ENCODE measurements at places on chromosomes 12 and 14.
A peak's percentile ranks its signal among the peaks of the same experiment; 100 is the strongest.

DNA sequence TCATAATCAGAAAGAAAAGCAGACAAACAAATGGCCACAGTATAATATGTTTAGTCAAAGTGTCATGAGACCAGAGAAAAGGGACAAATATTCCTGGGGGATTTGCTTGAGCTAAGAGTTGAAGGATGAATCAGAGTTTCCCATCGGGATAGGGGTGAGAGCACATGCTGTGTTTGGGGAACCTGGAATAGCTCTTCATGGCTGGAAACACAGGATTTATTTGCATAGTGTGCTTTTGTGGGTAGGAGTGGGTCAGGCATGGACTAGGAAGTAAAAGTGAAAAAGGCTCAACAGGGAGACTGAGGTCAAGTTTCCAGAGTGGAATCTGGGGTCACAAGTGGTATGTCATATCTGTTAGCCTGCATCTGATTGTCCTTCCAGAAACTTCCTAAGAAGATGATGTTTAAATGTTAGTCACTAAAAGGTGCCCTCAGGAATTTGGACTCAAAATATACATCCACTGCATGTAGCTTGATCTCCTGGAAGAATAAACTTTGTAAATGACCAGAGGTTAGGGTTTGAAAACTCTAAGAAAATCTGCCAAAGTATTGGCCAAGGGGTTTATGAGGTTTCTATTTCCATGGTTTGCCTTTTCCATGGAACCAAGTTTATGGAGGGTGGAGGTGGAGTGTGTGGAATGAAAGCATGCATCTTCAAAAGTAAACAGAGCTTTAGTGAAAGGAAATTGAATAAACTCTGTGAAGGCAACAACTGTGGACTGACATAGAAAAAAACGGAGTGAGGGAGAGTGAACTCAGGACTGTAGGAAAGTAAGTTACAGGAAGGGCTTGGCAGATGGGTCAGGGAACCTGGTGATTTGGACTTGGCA is 344.6 kb downstream of the C12orf75 start:
- no peak for DNase-seq

GRCh38 chr12:4441355-4442335 is 4.0 kb downstream of the FGF6 start:
- no peak for DNase-seq

- no peak for DNase-seq
These were observed 5.5 kb upstream of the KRT79 start for GRCh38 chr12:52839436-52840105.

DNA sequence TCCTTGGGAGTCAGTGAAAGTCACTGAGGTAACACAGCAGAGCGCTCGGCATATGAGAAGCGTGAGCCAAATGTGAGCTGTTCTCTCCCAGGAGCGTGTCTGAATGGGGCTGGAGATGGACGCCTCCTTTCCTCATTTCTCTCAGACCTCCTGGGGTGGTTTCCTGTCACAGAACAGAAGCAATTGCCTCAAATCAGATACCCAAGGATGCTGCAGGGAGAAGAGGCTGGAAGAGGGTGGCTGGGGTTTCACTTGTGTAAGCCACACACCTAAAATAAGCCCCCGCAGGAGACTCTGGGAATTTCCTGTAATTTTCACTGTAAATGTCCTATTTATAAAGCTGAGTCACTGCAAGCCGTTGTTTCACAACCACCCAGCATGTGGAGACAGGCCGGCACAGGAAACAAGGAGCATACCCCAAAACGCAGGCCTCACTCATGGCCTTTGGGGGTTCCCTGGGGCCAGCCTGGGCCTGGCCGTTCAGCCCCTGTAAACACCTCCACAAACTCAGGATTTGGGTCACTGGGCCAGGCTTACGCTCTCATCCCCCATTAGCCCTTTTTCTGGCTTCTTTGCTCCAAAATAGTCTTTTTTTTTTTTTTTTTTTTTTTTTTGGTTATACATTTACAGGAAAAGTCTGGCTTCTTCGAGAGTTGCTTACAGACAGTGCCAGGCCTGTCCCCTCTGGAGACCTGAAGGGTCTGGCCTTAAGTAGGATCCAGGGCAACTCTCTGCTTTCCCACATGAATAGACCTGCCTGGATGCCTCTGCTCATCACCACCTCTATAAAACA is 55.3 kb downstream of the VCPKMT start:
- peak; percentile 36 for DNase-seq

DNA sequence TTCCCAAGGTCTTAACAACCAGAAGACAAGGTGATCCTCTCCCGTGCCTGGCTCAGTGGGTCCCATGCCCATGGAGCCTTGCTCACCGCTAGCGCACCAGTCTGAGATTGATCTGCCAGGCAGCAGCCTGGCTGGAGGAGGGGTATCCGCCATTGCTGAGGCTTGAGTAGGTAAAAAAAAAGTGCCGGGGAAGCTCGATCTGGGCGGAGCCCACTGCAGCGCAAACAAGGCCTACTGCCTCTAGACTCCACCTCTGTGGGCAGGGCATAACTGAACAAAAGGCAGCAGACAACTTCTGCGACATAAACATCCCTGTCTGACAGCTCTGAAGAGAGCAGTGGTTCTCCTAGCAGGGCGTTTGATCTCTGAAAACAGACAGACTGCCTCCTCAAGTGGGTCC is 104.0 kb downstream of the C14orf39 start:
- DNase-seq = no peak

DNA sequence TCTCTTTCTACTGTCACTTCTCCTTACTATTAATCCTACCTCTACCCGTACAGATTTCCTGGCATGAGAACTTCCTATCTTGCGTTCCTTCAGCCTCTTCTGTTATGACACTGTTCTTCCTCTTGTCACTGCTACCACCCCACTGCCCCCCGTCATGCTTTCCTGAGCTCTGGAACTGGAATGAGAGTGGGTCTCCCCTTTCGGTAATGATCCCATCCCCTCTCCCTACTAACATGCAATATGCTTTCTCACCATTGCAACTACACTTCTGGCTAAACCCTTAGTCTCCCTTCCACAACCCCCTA is 4.9 kb upstream of the AP1G2 start:
- DNase-seq = no peak

- DNase-seq = no peak
These were observed 98.6 kb downstream of the SETD3 start for GRCh38 chr14:99382071-99382470.

DNA sequence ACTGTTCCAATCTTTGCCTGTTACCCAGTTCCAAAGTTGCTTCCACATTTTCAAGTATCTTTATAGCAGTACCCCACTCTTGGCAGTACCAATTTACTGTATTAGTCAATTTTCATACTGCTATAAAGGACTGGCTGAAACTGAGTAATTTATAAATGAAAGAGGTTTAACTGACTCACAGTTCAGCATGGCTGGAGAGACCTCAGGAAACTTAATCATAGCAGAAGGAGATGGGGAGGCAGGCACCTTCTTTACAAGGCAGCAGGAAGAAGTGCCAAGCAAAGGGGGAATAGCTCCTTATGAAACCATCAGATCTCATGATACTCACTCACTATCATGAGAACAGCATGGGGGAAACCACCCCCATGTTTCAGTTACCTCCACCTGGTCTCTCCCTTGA is 215.0 kb downstream of the SNAPC1 start:
- DNase-seq = no peak

DNA sequence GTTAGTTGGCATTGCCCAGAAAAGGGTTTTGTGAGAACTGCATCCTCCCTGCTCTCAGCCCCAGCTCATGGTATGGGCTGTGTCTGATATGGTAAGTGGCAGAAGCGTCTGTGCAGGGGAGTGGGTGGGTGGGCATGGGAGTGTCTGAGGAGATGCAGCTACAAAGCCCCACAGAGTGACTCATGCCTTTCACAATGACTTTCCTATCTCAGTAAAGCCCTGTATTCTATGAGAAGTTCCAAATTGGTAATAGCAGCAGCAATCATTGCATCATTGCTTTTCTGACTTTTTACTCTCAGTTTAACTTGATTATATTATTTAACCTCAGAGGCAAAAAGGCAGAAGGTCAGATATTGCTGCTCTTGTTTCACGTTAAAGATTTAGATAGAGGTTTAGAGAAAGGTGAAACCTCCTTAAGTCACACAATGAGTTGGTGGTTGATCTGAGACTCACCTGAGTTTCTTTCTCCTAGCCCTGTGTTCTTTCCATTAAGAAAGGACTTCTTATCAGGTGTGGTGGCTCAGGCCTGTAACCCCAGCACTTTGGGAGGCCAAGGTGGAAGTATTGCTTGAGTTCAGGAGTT is 171.7 kb downstream of the SLC5A8 start:
- DNase-seq = no peak

- DNase-seq = no peak
These were observed 117.1 kb downstream of the RPS6KA5 start for GRCh38 chr14:90943367-90943766.

- DNase-seq = no peak
These were observed 17.5 kb upstream of the CPM start for GRCh38 chr12:68950511-68950910.

DNA sequence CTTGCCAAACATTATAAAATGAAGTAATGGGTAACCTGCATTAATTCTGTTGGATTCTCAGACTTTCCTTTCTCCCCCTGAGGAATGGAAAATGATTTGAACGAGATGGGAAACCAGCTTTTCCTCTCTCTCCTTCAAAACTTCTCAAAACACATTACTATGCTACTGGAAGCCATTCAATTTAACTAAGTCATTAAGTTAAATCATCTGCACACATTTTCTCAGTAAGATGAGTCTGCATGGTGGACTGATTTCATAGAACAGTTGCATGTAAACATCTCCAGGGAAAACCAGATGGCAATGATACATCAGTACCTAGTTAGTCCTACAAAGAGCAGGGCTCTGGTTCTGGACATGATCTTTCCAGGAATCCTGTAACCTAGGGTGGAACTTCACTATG is 59.9 kb downstream of the BMP4 start:
- no peak for DNase-seq

DNA sequence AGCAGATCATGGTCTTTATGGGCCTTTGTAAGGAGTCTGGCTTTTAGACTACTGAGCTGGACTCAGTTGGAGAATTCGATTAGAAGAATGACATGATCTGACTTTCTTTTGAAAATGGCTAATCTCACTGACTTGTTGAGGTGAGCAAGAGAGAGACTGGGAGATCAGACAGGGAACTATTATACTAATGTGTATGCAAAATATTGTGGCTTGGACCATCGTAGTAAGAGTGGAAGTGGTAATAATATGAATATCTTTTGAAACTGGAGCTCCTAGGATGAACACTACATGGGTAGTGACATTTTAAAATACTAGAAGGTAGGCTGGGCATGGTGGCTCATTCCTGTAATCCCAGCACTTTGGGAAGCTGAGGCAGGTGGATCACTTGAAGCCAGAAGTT is 56.2 kb upstream of the CCT2 start:
- no peak for DNase-seq

- DNase-seq = no peak
These were observed 384.6 kb downstream of the SLC16A7 start for GRCh38 chr12:59980476-59980875.

DNA sequence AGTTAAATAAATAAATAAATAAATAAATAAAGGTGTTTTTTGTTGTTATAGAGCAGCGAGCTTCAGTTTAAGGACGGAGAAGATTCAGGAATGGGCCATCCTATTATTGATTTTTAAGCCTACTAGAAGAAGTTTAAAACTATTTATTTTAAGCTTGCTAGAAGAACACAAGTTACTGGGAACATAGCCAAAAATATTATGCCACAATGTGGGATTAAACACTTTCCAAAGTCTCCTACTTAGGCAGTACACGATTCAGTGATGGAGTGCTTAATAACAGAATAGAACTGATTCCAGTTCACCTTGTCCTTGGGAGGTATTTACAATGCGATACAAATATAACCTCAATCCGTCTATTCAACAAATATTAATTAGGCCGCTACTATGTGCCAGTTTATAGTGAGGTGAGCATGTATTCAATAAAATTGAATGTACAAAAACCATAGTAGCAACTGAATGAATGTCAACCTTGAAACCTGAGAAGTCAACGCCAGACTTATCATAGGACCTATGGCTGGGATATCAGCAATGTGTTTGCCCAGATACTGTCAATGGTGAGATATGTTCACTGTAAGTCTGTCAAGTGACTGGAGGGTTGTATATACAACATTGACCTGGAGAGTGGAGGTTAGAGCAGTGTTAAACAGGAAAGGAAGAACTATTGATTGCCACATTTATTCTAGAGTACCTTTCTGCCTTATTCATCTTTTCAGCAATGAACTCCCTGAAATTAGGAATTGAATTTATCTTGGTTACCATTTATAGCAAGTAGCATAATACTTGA is 486.4 kb downstream of the TMTC2 start:
- peak; percentile 2 for DNase-seq

- no peak for DNase-seq
These were observed 318.6 kb upstream of the DIO3 start for GRCh38 chr14:101242442-101243385.

DNA sequence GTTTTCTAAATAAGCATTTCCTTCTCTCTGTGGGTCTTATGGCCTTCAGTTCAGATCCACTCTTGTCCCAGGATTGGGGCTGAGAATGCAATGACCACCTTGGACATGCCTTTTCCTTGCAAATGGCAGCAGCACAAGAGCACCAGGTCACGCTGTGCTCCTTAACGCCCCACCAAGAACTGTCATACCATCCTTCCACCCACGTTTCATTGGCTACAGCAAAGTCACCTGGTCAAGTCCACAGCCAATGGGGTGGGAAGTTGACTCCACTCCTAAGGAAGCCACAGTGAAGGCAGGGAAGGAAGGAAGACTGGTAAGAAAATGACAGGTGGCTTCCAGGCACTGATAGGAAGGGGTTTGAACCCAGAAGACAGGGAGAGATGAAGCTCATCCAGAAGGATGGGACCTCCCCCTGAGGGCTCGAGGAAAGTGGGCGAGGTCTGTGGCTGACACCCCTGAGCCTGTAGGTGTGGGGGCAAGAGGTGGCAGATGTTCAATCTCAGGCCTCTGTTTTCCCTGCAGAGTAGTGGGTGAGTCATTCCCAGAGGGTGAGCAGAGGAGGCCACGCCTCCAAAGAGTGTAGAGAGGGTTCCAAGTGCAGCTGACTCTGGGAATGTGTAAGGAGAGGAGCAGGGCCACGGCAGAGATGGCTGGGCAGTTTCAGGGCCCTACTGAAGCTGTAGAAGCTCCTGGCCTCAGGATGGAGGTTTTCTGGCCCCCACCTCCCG is 113.5 kb upstream of the VRK1 start:
- no peak for DNase-seq

DNA sequence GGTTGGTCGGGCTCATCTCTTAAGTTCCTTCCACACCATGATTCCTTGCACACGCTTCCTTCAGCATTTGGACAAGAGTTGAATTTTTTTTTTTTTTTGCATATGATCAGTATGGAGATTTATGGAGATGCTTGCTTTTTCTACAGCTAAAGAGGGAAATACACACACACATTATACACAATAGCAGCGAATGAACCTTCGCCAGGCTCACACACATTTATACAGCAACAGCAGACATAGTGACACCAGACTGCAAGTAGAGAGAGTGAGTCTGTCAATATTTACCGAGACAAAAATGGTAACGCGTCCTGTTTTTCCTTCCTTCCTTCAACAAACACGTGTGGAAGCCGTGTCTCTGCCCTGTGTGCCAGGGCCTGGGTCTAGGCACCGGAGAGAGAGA is 897.9 kb downstream of the BCL11B start:
- DNase-seq = no peak

DNA sequence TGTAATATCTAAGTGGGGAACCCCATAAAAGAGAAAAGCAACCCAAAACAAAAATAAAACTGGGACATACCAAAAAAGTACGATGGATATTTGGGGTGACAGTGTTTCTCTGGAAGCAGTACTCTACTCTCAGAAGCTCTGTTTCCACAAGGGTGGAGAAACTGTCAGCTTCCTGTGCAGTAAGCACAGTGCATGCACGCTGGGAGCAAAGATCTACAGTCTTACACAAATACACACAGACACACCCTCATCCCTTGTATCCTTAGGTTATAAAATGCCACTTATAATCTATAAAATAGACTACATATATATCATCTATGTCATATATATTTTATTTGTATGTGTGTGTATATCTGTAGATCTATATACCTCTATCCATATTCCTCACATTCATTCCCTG is 225.8 kb upstream of the SOX5 start:
- DNase-seq = no peak
